CD8-positive, alpha-beta T cell (primary cell): ENCODE measurements at places on chromosomes 6 and 20.

GRCh38 chr20:48357714-48358113 is 470.1 kb downstream of the PREX1 start:
- no peak for DNase-seq

DNA sequence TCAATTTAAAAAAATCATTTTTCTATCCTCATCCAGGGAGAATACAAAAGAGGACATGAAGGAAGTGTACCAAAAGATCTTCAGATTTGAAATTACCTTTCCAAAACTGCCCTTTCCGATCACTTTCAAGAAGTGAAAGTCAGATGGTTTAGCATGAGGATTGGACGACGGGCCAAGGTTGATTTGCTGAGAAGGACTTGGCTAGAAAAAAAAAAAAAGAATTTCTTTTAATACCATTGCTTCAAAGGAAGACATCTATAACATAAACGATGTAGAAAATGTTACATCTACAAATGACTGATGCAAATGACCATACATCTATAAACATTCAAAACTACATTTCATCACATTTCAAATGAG is 120.9 kb upstream of the SLC2A12 start:
- no peak for DNase-seq

DNA sequence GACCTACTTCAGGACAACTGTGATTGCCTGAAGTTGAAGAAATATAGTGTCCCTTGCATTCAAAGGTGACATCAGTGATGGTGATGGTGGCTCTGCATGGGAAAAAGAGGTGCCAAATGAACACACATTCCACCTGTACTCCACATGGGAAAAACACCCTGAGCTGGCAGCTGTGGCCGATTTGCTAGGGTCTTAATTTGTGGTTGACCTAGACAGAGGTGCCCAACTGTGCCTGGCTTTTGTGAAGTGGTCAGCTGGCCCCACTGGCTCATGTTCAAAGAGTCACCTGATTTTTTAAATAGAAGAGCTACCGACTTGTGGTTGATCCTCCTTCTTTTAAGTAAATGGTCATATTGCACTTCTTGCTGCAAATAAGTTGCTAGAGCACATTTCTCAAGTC is 7.6 kb upstream of the GCNT2 start:
- DNase-seq = no peak

DNA sequence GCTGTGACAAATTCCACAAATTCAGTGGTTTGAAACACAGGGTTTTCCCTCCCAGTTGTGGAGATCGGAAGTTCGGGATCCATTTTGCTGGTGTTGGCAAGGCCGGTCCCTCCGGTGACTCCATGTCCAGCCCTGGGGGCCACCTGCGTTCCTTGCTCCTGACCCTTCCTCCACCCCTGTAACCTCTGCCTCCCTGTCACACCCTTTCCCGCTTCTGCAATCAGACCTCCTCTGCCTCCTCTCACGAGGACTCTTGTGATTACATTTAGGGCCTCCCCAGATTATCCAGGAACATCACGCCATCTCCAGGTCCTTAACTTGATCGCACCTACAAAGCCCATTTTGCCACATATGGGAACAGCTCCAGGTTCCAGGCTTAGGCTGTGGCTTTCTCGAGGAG is 12.5 kb downstream of the RPS6KA2 start:
- no peak for DNase-seq

DNA sequence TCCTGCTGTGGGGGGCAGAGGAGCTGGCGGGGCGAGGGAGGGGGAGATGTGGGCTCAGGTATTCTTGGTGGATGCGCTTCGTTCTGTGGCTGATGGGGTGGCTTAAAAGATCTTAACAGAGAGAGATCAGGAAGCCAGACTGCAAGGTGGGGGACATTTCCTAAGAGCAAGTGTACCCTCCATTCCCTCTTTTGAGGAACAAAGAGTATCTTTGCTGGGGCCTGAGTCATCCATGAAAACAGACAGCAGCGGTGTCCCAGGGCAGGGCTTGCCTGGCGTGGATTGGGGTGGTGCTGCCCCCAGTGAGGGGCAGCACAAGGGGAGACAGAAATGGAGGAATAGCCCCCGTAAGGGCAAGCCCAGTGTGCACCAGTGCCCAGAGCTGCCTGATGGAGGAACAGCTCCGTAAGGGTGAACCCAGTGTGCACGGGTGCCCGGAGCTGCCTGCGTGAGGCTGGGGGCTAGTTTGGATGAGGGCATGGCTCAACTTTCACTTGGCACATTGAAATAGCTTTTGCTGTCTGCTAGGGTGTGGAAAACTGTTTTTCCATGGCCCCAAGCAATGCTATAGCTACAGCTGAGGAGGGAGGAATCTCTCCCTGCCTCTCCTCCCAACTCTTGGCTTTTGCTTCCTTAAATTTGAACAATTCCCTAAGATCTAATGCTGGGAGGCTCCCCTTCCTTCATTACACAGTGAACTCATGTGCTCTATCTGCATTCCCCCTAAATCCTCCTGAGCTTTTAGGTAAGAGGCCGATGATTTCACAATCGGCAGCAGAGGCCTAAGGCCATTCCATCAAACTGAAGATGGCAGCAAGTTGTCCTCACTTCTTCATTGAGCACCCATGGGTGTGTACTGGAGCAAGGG is 12.9 kb downstream of the MAPK13 start:
- no peak for DNase-seq

GRCh38 chr20:11976966-11977365 is 59.3 kb downstream of the BTBD3 start:
- DNase-seq = no peak

GRCh38 chr6:77740380-77740779 is 87.5 kb downstream of the MEI4 start:
- DNase-seq = no peak

GRCh38 chr6:47299965-47300364 is 9.7 kb downstream of the TNFRSF21 start:
- no peak for DNase-seq

DNA sequence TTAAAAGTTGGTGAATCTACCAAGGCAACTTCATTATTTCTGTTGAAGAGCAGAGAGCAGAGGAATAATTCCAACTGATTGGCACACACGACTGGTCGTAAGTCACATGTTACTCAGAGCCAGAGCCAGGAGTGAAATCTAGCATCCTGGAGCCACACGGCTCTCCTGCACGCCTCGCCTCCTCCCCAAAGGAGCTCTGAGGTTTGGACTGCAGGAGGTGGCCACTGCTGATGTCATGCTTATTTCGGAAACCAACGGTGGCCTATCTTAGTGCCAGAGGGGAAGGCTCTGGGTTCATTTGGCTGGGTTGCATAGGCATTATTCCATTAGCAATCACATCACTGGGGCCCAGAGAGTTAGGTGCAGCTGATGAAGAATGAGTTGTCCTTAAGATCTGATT is 123.5 kb upstream of the RALGAPA2 start:
- DNase-seq = no peak

GRCh38 chr6:19632786-19633185 is 204.4 kb upstream of the ID4 start:
- no peak for DNase-seq

GRCh38 chr6:53868626-53869025 is 73.8 kb downstream of the LRRC1 start:
- DNase-seq = no peak

DNA sequence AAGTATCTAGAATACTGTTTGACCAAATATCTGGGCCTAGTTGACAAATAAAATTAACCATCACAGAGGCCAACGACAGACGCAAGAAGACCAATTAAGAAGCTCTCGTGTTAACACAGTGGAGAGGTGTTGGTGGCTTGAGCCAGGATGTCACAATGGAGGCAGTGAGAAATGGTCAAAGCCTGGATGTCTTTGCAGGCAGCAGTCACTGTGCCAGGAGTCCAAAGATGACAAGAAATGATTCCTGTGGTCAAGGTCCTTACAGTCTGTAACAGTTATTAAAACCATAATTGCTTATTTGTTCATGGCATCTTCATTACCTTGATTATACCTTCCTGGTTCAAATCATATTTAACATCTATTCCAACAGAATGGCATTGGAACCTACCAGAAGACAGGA is 91.3 kb upstream of the EDN1 start:
- no peak for DNase-seq

- no peak for DNase-seq
Observed at GRCh38 chr6:47483853-47484546, 6.4 kb downstream of the CD2AP start.

GRCh38 chr20:33169176-33169794 is 1.3 kb downstream of the BPIFA2 start:
- no peak for DNase-seq
